Activated naive CD4-positive, alpha-beta T cell treated with anti-CD3 and anti-CD28 coated beads, Interleukin-2, amount 50 U/mL, for 16 hours (primary cell): ENCODE measurements at places on chromosomes 4 and X.
A peak's percentile ranks its signal among the peaks of the same experiment; 100 is the strongest.

DNA sequence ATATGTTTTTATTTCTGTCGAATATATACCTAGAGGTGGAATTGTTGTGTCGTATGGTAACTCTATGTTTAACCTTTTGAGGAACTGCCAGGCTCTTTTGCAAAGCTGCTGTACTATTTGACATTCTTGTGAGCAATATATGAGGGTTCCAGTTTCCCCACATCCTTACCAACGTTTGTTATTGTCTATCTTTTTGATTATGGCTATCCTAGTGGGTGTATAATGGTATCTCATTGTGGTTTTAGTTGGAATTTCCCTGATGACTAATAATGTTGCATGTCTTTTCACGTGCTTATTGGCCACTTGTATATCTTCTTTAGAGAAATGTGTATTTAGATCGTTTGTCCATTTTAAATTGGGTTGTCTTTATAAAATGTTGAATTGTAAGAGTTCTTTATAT lies 24.5 kb downstream of the REPS2 start:
- DNase-seq = no peak

DNA sequence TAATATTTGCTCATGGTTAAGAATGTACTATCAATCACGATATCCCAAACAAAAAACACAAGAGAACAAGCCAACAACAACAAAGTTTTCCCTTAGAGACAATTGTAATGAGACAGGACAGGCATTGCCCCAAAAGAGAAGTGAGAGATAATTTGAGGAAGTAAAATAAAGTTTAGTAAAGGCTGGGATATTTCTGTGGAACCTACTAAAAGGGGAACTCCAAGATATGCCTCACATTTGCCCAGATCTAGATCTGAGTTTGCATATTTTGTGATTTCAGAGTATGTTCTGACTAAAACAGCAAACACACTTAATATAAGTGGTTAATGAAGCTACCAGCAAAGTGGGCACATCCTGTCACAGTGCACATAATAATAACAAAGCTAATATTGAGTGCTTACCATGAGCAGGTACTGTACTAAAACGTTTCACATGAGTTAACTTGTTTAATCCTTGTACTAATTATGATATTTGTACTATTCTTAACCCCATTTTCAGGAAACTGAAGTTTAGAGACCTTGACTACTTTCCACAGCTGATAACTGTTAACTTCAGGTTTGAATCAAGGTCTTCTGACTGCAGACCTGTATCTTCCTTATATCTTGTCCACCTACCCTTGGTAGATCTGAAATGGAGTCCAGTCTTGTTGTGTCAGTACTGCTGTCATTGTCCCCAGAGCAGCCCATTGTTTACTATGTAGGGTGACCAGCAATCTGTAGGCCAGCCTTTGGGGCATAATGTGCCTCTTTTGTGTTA lies 26.0 kb upstream of the BMP2K start:
- DNase-seq = no peak

DNA sequence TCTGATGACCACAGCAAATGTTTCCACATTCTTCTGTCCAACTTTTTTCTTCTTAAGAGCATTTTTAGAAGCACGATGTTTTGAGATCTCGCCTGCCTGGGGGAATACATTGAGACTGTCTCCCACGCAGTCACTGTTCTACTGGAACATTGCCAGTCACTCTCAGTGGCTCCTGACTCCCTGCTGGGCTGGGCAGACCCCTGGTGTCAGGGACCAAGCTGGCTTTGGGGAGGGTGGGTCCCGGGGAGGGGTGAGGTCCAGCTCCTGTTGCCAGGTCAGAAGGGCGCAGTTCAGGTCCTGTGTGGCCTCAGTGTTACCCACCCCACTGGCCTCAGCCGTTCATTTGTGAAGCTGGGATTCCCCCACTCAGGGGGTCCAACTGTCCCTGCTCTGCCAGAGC lies 18.9 kb upstream of the ABLIM2 start:
- DNase-seq = no peak

- no peak for DNase-seq
Measured at GRCh38 chr4:39362827-39363226, 3.3 kb downstream of the RFC1 start.

DNA sequence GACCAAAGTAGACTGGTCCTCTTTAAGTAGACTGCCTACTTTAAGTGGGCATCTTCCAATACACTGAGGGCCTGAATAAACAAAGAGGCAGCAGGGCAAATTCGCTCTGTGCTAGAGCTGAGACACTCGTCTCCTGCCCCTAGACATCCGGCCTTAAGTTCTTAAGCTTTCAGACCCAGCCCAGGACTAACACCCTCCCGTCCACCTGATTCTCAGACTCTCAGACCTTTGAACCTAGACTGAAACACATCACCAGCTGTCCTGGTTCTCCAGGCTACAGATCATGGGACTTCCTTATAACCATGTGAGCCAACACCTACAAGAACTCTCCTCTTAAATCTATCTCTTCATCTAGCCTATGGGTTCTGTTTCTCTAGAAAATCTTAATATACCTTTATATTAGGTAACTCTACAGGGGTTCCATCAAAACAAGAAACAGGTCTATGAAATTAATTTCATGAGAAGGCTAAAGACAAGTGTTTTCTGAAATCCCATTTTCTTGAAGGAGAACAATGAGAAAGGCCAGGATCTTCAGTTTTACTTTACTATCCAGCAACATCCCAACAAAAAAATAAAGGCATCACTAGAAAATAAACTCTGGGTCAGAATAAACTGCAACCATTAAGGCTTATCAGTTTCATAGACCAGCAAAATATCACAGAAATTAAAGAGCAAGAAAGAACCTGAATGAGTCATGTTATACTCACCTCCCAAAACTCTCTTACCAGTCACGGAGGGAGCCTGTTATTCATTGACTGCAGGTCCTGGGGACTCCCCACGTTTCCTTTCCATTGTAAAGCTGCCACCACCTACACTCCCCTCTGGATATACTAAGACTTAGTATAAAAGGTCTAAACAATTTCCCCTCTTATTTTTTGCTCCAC lies 14.8 kb downstream of the ADGRA3 start:
- peak; percentile 33 for DNase-seq

- no peak for DNase-seq
Measured at GRCh38 chrX:82848111-82848510, 660.0 kb upstream of the POU3F4 start.

DNA sequence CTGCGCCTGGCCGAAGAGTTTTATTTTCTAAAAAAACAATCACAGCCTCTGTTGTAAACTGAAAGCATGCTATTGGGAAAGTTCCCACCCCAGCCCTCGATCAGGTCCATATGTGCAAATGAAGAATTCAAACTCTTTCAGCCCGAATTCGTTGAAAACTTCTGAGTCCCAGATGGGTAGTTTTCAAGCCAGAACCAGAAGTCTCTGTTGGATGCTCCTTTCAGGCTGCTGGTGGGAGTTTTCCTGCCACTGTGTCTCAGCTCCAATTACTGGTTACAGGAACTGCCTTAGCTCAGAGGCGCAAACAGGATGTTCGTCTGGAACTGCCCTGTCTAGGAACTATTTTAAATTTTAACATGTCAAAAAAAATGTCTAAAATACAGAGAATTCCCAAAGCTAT lies 9.3 kb upstream of the ALG13 start:
- no peak for DNase-seq

DNA sequence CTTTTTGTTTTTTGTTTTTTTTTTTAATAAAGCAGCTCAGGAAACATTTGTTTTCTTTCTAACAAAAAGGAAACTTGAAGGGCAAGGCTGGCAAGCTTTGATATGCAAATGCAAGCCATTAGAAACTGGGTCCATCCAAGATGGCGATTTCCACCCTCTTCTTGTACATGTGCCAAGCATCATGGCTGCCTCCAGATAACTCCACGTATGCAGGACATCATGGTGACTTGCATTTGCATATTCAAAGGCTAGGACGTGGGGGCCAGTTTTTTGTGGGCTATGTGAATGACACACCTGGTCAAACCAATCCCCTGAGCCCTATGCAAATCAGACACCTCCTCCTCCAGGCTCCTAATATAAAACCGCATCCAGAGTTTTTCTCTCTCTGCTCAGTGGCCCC lies 692.6 kb downstream of the FAM133A start:
- DNase-seq = no peak

DNA sequence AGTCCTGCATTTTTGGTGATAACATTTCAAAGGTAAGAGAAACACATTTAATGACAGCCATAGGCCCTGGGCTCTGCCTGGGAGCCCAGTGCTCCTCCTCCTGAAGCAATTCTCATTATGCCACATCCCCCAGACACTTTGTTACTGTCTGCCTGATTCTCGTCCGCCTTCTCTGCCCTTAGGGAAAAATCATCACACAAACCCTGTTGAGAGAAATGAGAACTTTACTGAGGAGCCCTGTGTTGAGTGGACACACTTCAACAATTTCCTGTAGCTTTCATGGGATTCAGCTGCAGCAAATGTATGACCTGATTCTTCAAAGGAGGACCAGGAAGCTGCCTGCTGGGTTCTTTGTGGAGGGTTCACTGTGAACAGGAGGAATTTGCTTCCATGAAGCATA lies 566.5 kb upstream of the FRG1 start:
- DNase-seq = no peak

DNA sequence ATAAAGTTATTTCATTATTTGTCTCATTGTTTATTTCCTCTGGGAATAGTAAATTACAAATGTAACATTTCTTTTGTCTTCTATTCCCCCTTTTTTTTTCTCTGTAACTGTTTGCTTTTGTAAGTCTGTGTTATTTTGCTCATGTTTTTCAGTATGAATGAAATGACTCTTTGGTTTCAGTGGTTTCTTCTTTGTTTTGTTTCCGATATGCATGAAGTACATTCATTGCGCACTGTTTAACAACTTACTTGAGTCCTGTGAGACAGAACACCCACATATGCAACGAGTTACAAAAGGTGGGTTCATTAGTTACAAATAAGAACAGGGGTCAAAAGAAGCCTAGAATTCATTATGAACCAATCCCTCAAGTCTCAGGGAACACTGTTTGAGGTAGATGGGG lies 175.0 kb upstream of the UGT8 start:
- no peak for DNase-seq

- no peak for DNase-seq
Measured at GRCh38 chr4:181802207-181802606, 441.0 kb upstream of the TENM3 start.

DNA sequence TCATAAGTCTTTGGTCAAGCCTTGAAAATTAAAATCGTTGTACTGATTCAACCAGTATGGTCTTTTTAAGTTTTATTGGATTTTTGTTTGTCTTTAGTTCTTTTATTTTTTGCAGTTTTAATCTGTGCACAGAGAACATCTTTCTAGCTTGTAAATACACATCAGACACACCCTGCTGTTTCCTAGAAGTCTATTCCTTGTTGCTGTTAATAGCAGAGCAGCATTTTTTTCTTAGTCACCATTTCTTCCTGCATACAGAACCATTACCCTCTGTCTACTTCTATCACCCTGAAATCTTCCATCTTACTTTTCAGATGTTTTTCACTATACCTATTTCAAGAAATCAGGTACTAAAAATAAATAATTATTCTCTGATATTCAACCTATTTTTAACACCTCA lies 375.4 kb downstream of the GRID2 start:
- DNase-seq = no peak

- no peak for DNase-seq
Measured at GRCh38 chr4:24287096-24287495, 297.3 kb downstream of the DHX15 start.

DNA sequence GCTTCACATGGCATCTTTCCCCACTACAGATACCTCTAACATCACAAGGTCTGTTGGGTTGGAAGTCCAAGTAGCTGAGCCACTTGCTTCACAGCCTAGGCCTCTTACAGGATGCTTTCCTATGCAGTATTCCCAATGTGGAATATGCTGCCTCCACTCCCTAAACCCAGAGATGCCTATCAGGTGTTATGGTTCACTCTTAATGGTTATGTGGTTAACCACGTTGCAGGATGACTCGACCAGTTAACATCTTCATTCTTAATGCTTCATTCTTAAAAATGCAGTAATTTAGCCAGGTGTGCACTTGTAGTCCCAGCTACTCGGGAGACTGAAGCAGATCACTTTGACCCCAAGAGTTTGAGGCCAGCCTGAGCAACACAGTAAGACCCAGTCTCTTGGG lies 24.2 kb downstream of the HAUS3 start:
- no peak for DNase-seq

GRCh38 chr4:185738820-185739219 lies 73.2 kb downstream of the SORBS2 start:
- no peak for DNase-seq

GRCh38 chr4:86401826-86402225 lies 42.0 kb upstream of the MAPK10 start:
- no peak for DNase-seq

- DNase-seq = no peak
Measured at GRCh38 chrX:136165406-136165805, 18.1 kb downstream of the FHL1 start.
